ENCODE measurements at places on chromosomes 7 and 10. TPM values are rescaled to one million over a fixed set of nuclear protein-coding genes. Genes with fewer than 3 reads are reported as not detected.
A peak's percentile ranks its signal among the peaks of the same experiment; 100 is the strongest.

GRCh38 chr7:132965951-132966350, 115.9 kb downstream of the CHCHD3 start:
- DNase-seq, result no peak

GRCh38 chr10:23065181-23065948, 30.0 kb upstream of the MSRB2 start:
- DNase-seq, result peak; percentile 79

Gene HKDC1
- not detected for total RNA-seq

DNA sequence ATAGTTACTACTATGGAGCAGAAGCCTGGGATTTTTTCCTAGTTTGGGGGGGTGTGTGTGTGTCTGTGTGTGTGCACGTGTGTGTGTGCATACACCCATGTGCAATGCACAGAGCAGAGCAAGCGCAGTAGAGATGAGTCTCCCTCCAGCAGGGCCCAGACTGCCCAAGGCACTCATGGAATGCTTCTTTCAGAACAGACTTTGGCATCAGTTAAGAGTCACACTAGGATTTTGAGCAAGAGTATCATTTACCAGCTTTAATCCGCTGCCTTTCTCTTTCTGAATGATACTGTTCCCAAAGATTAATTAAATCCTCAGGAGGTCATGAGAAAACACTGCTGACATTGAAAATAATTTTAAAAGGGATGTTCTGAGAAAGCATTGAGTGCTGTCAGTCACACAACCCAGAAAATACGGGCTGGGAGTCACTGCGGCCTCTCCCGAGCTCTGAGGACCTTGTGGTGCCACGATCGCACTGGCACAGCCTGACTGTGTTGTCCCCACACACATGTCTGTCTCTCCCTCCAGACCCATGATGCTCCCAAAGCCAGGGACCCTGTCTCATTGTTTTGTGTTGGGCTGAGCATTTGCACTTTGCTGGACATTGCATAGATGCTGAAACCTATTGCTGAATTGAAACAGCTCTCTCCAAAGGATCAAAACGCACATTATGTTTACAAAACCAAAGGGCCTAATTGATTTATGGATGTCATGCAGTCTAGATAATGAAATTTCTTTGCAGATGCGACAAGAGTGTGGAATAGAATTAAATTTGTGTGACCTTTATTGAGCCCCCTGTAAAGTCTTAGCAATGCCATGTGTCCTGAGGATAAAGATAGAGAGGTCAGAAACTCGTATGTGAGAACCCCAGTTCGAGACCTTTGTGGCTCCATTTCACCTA, 54.7 kb upstream of the FIGNL1 start:
- DNase-seq, result no peak

- DNase-seq, result no peak
These were observed 149.8 kb downstream of the HBP1 start for GRCh38 chr7:107318523-107319160.

- no peak for DNase-seq
These were observed 38.9 kb downstream of the TMEM229A start for GRCh38 chr7:123993996-123994395.

GRCh38 chr10:91206837-91207474, 13.5 kb upstream of the PCGF5 start:
- no peak for DNase-seq

DNA sequence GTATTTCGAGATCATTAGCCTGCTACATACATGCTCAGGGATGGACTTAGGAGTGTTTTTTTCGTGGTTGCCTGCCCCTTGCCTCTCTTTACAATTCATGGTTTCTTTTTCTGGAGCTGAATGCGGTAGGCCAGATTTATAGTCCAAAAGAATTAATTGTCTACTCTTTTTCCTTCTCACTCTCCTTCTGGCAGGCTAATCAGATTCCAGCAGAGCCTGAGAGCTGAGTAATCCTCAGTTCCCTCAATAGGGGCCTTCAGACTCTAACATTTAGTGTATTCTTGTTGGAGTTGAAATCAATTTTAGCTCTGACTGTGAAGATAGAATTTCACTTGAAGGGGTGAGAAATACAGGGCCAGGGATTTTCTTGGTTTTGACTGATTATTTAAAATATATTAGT, 16.4 kb downstream of the SORCS3 start:
- DNase-seq, result no peak

- DNase-seq, result no peak
These were observed 54.7 kb upstream of the MRLN start for GRCh38 chr10:59807629-59808620.

GRCh38 chr7:65342723-65343629, 30.7 kb upstream of the ZNF92 start:
- no peak for DNase-seq

- no peak for DNase-seq
These were observed 575.3 kb downstream of the IPMK start for GRCh38 chr10:57692255-57692980.

DNA sequence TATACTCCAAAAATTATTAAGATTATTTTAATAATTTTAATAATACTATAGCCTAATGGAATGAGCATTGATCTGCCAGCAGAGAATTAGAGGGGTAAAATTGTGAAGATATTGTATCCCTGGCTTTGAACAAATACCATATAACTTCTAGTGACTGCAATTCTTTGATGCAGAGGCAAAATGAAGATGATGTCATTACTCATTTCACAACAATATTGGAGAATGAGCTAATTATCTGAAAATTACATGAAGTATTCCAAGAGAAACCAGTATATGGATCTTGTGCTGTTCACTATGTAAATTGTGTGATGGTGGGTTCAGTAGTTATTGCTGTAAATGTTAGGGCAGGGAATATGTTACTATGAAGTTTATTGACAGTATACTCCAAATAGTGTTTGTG, 80.2 kb downstream of the CFTR start:
- no peak for DNase-seq

- DNase-seq, result no peak
These were observed 5.8 kb downstream of the AEBP1 start for GRCh38 chr7:44109991-44110390.

Gene PHF14
- 34.1 TPM for total RNA-seq

- DNase-seq, result no peak
These were observed 155.6 kb upstream of the PRSS58 start for GRCh38 chr7:142413280-142414000.

Measured in uterus (tissue), 4 donors.